T-helper 1 cell (primary cell): ENCODE measurements at places on chromosomes 3 and 15.

DNA sequence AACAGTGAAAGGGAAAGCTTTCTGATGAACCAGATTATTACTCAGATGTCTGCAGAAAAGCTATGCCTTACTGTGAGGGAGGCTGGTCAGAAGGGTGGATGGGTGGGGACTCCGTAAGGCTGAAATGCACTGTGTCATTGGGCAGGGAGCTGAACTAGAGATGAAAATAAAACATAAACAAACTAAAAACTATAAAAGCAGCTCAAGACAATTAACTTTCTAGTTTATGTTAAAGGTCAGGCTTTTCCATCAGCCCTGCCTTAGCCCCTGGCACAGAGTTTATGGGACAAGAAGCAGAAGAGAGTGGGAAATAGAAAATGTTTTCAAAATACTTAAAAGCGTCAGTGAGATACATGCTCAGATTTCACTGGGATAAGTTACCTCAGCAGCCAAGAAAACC is 310.0 kb upstream of the UBE2E2 start:
- DNase-seq: no peak

GRCh38 chr3:167852216-167852615 is 116.7 kb downstream of the SERPINI1 start:
- DNase-seq: no peak

DNA sequence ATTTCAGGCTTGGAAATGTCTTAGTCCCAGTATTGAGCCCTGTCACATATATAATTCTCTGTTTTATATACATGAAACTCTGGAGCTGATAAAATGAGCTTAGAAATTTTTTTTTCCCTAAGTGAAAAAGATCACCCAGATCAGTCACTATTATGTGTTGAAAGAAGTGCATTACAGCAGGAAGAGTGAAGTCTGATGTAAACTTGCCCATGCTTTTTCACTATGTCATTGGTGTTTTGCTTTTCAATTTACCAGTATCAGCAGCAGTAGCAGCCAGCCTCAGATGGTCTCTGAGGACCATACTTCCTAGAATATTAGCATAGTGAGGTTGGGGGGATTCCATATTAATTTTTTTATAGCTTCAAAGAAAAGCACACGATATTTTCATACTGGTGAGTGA is 255.6 kb upstream of the KCNH8 start:
- no peak for DNase-seq

DNA sequence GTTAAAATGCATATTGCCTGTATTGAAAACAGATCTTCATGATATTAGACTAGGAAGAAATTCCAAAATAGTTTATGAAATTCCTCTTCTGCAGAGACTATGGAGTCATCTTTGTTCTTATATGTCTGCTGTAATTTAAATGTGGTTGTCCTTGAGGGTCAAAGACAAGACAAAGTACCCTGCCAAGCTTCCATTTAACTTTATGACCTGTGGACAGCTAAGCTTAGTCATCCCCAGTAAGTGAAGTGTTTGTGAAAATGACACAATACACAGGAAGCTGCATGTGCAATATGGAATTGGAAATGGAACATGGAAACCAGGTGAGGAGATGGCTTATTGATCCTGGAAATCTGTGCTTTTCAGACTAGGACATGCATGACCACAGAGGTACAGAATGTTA is 68.5 kb upstream of the GBE1 start:
- no peak for DNase-seq

- DNase-seq: no peak
These were observed 800.7 kb downstream of the ROBO1 start for GRCh38 chr3:78967061-78967460.

GRCh38 chr15:71219645-71220044 is 104.4 kb downstream of the THSD4 start:
- no peak for DNase-seq

DNA sequence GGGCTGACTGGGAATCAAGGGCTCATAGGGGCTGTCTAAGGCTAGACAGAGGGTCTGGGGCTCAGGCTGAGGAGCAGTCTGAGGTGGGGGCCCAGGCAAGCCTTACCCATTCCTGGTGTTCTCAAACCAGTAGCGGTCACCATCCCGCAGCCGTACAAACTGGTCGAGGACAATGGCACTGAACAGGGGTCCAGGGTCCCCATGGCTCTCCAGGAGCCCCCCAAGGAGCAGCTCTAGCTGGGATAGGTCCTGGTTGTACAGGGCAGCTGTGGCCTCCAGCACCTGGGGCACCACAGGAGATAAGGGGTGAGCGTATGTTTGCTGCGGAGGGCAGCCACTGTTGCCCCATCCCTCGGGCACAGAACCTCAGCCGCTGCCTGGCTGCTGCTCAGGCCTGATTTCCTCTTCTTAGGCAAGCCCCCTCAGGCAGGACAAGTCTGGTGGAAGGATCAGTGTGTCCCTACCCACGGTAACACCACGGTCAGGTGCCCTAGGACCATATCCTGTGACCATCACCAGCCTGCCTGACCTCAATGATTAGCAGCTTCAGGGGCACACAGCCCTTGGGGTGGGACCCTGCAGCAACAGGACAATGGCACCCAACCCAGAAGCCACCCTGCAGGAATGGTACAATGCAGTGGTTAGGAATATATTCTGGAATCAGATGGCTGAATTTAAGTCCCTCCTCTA is 5.9 kb downstream of the DUOX2 start:
- no peak for DNase-seq

GRCh38 chr15:46280762-46281542 is 646.1 kb downstream of the SQOR start:
- no peak for DNase-seq

- no peak for DNase-seq
These were observed 71.4 kb downstream of the ITGB5 start for GRCh38 chr3:124815781-124816180.

DNA sequence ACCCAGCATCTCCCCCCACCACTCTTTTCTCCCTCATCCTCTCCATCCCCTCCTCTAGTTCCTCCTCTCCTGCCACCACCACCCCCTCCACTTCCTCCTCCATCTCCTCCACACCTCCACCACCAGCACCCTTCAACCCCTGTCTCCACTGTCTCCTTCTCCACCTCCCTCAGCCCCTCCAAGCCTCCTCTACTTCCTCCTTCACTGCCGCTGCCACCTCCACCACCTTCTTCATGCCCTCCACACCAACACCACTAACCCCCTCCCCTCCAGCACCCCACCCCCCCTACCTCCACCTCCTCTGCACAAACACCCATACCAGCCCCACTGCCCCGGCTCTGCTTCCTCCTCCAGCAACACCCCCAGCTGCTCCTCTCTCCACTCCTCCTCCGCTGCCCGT is 88.0 kb downstream of the HES1 start:
- no peak for DNase-seq

DNA sequence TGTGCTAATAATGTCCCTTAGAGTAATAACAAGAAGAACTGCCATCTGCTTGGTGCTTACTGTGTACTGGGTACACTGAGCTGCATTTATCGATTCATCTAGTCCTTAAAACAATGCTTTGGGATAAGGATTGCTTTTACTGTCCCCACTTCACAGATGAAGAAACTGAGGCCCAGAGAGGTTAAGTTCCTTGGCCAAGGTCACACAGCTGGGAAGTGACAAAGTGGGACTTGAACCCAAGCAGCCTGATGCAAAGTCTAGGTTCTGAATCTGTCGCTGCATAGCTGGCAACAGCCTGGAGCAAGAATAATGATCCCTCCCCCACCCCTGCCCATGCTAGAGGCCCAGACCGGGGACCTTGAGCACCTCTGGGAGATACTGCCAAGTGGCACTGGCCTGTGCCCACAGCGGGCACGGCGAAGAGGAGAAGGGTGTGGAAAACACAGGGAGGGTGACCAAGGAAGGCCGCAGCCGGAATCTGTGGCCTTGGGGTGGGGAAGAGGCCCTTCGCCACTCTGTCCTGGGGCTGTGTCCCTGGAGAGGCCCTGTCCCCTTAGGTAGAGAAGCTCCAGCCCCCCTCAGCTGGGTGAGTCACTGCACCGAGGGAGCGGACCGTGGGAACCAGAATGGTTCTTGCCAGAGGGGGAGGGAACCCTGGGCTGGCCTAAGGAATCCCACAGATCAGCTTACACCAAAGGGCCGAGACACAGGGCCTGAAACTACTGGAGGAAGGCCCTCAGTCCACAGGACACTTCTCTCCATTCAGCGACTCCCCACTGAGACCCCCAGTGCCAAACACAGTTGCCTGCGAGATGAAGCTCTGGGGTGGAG is 3.5 kb downstream of the PLXND1 start:
- DNase-seq: no peak

- no peak for DNase-seq
These were observed 14.0 kb upstream of the GK5 start for GRCh38 chr3:142239421-142239820.

DNA sequence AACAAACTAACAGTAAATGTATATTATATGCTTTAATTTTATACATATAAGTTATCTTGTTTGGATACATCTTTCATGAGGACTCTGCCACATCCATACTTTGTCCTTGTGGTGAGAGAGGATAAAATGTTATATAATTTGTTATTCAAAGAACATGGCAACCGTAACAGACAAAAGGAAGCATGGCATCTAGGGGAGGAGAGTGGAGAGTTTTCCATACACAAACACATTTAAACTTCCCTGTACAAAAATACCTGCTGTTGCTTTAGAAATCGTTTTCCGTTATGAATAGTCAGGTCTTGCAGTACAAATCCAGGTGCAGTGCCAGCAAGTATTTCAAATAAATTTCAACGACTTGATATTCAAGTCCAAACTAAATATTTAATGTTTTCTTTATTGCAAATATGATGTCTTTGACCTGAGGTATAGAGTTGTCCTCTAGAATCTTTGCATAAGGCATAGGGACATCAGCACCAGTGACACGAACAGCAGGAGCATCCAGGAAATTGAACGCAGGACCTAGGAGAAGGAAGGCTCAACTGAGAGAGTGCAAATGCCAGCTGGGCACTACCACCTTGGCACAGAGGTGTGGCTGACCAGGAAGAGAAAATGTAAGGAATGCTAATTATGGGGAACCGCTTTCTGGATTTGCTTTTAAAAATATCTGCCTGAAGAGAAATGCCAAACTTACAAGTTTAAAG is 5.8 kb downstream of the PDHB start:
- no peak for DNase-seq

DNA sequence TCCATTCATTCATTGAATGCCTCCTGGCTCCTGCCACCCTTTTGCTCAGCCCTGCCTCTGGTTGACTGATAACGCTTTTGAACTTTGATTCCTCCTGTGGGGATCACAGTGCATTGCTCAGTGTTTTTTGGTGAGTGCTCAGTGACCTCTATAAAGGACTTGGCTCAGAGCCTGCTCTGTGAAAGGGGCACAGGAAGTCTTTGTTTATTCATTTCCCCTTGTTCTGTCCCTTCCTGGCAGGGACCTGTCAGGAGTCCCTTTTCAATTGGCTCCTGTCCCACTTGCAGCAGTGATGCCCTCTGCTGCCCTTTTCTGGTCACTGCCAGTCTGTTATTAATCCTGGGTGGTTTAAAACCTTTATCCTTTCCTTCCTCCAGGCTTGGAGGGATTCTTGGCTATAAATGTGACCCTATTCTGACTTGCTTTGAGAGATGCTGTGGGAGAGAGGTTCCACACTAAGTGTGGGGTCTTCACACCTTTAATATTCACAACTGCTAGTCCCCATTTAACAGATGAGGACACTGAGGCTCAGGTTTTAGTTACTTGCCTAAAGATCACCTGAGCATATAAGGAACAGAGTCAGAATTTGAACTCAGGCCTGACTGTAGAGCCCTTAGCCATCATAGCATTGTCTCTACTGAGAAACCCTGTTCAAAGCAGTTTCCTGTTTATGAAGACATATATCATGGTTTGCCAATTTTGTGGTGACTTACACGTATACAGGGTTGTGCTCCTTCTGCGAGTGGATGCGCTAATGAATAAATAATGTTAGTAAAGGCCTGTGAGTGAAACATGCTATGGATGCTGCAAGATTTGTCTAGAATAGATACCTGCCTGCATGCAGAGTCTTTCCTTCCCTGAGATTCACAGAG is 23.2 kb upstream of the TATDN2 start:
- peak; percentile 78 for DNase-seq

GRCh38 chr3:40524568-40525285 is at the start of gene ZNF621:
Gene ZNF621 (plus strand): TSS chr3:40524960. CDS start chr3:40525841, 881 bp downstream.
- peak; percentile 59 for DNase-seq

DNA sequence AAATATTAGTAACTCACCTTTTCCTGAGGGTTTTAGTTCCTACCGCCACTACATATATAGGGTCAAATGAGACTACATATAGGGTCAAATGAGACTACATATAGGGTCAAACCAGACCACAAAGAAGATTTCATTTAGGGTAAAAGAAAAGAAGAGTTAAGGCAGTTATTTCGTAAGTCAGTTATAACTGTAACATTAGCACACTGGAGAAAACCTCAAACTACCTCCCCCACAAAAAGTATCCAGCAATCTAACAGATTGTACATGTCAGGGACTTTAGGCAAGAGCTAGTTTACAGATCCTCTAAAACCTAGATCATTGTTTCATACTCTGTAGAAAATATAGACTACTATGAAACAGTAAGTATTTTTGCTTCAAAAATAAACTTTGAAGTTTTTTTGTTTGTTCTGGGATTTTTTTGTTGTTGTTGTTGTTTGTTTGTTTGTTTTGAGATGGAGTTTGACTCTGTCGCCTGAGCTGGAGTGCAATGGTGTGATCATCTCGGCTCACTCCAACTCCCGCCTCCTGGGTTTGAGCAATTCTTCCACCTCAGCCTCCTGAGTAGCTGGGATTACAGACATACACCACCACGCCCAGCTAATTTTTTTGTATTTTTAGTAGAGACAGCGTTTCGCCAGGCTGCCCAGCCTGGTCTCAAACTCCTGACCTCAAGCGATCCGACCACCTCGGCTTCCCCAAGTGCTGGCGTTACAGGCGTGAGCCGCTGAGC is 92.4 kb upstream of the CGNL1 start:
- no peak for DNase-seq

- no peak for DNase-seq
These were observed 255.3 kb upstream of the IL12A start for GRCh38 chr3:159733194-159733860.

GRCh38 chr3:24494618-24495325 is at the start of gene THRB:
Gene THRB (minus strand): TSS chr3:24494850.
- DNase-seq: no peak

GRCh38 chr3:175535351-175535750 is 676.2 kb downstream of the NAALADL2 start:
- no peak for DNase-seq

- no peak for DNase-seq
These were observed 81.5 kb upstream of the ATP11B start for GRCh38 chr3:182711853-182712252.

DNA sequence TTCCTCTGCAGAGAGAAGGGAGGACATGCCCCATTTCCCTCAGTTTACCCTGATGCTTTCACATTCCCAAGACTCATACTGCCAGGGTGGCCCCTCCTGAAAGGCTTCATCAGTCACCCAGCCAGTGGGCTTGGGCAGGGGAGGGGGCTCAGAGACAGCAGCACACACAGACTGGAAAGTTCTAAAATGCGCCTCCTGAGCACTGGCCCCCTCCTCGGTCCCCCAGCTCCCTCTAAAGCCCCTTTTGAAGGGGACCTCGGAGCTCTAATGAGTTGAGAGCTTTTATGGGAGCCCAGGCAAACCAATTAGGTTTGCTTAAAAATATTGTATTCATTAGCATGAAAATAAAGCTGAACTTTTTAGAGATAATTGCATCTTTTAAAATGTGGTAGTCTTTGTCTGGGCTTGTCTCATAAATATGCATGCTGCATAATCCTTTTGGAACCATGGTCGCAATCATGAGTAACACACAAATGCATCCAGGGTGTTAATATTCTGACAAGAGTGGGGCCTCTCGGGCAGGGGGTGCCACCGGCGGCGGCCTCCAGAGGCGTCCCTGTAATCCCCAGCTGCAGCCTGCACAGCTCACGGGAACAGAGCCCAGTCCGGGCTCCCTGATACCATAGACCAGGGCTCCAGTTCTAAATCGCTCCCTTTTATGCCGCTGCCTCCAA is 78.5 kb downstream of the RPLP1 start:
- DNase-seq: no peak
